Stimulated activated CD4-positive, alpha-beta T cell treated with anti-CD3 and anti-CD28 coated beads, Interleukin-15, amount 100 ng/mL, for 48 hours (primary cell): ENCODE measurements at places on chromosomes 6 and 20.

GRCh38 chr6:33783781-33784520, 5.0 kb downstream of the LEMD2 start:
- DNase-seq, result no peak

DNA sequence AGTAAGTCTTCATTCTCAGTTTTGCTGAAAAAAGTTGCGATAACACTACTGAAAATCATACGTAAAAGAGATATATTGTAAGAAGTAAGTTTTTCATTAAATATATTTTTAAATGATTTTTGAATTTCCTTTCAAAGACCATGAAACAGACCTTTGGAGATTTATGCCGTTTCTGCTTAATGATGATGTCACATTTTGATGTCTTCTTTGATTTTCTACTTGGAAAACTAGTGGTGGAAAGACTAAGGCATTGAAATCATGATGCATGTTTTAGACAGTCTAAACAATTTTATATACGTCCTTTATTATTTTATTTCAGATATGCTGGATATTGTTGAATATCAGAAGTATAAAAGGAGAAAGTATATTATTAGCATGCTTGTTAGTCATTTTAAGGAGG, 33.7 kb downstream of the EYA4 start:
- no peak for DNase-seq

- peak; percentile 49 for DNase-seq
These were observed 38.4 kb upstream of the ARHGAP18 start for GRCh38 chr6:129748212-129748900.

DNA sequence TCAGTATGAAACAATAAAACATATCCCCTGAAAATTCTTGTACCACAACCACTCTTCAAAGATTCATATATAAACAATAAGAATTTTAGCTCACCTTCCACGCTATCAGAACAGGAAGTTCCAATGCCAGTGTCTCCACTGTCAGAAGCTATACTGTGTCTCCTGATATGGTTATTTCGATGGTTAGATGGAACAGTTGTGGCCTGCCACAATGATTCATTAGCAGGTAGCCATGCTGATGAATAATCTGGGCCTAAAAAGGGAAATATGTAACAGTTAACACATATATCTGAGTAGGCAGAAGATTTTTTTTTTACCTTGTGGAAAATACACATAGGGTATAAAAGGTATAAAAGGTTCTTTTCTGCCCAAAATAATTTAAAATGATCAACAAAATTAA, 19.0 kb downstream of the CEP85L start:
- DNase-seq, result peak; percentile 24

GRCh38 chr20:19758501-19759331, 658 bp downstream of the RIN2 start:
- no peak for DNase-seq

- no peak for DNase-seq
These were observed 46.1 kb downstream of the SLC35B3 start for GRCh38 chr6:8389036-8389818.

DNA sequence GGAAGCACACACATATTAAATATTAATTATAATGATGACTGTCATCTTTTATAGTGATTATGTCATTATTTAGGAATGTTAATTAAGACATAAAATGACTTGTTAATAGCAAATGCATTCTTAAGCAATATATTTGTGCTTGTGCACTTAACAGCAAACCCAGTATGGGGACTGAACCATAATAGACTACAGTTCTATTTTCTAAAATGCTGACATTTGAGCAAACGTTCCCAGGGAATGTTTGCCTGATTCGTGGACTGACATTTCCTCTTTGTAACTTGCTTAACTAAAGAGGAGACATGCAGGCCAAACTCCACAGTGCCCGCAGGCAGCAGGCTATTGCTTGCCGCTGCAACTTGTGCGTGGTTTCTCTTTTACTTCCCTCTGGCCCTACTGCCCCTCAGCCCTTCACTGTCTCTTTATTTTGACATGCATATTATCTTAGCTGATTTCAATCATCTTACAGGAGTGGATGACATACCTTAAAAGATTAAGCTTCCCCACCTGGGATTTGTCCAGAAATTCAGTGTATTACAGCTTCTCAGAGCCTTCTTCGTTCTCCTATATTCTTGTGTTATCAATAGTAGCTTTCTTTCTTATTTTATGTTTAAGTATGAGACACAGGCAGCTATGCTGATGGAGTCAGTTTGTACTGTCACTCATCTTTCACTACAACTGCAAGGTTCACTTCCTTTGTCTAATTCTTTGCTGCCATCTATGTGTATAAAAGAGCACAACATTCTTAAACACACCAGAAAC, 141.5 kb downstream of the GMDS start:
- DNase-seq, result no peak

DNA sequence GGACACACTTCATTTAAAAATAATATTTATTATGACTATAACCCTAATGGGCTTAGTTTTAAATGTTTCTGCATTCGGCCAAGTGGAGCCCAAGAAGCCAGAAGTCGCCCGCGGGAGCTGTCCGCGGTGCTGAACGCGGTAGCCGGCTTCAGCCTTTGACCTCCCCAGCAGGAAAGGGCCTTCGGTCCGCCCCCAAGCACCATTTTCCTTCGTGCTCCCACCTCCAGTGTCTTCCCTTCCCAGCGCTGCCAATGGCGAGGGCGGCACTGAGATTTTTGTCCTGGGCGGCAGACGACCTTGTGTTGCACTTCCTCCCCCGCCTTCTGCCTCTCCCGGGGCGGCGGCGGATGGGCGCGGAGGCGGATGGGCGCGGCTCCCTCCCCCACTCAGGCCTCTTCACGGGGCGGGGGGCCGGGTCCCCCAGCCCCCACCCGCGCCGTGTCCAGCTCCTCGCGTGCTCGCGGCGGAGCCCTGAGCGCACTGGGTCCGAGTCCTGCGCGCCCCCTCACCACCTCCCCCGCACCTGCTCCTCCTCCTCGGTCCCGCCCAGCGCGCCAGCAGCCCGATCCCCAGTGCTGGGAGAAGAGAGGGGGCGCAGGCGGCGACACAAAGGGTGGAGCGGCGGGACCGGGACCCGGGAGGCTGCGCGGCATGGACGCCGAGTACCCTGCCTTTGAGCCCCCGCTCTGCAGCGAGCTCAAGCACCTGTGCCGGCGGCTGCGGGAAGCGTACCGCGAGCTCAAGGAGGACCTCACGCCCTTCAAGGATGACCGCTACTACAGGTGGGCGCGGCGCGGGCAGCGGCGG, 23.6 kb upstream of the TMEM181 start:
- peak; percentile 33 for DNase-seq

DNA sequence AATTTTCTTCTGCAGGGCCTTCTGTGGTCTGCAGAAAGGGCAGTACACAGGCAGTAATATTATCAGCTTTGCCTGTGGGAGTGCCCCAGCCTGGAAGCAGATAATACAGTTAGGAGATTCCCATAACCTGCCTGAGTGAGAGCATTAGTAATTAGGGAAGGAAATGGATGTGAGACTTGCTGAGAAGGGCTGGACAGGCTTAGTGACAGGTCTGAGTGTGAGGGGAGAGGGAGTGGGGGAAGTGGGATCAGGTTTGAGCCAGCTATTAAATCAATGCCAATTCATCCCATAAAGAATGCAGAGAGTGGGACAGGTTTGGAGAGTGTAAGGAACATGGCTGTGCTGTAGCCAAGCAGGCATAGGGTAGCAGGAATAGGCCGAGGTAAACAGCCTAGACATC, 10.1 kb upstream of the CFAP206 start:
- no peak for DNase-seq

GRCh38 chr20:37600486-37600885, 72.8 kb upstream of the BLCAP start:
- DNase-seq, result no peak

- no peak for DNase-seq
These were observed 916.5 kb downstream of the QKI start for GRCh38 chr6:164331026-164331425.

- DNase-seq, result no peak
These were observed 42.6 kb downstream of the DLL1 start for GRCh38 chr6:170248111-170248805.

GRCh38 chr6:12047304-12047703, 35.2 kb downstream of the HIVEP1 start:
- no peak for DNase-seq

- peak; percentile 78 for DNase-seq
These were observed 38.0 kb downstream of the TNFAIP3 start for GRCh38 chr6:137904822-137905617.

DNA sequence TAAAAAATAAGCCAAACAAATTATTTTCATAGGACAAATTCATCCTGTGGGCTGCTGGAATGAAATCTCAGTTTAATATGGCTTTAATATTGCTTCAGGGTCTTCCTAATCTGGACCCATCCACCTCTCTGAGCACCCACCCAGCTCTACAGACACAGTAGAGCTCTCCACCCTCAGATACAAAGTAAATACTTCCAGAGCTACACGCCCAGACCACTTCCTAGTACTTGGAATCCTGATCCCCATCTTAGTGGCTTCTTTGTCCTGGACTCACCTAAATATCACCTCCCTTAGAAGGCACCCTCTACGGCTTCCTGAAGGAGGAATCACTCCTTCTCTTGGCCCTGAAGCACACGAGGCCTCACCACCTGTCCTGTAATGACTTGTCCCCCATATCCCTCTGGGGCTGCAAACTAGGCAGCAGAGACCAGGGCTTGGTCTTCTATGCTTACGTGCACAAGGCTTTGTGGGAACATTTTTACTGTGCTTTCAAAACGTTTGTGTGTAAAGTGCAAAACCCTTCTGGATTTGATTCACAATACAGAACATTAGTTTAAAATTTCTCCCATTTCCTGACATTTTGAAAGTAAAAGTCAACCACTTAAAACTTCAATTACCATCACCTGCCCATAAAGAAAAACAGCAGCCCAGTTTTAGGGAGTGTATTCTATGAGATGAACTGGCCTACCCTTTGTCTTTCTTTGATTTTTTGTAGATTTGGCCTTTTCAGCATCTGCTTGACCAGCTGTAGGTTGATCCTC, 2.4 kb downstream of the CTCFL start:
- DNase-seq, result no peak

DNA sequence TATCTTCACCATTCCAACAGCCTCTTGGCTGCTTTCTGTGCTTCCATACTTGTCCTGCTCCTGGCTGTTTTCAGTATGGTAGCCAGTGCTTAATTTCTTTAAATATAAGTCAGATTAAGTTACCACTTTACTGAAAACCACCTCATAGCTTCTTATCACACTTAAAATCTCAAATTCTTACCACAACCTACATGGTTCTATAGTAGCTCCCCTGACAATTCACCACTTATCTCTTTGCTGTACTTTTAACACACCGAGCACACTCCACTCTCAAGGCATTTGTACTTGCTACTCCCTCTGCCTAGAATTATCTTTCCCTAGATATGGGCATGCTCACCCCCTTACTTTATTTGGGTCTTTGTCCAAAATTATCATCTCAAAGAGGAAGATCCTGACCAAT, 369.0 kb downstream of the TENT5A start:
- DNase-seq, result no peak

DNA sequence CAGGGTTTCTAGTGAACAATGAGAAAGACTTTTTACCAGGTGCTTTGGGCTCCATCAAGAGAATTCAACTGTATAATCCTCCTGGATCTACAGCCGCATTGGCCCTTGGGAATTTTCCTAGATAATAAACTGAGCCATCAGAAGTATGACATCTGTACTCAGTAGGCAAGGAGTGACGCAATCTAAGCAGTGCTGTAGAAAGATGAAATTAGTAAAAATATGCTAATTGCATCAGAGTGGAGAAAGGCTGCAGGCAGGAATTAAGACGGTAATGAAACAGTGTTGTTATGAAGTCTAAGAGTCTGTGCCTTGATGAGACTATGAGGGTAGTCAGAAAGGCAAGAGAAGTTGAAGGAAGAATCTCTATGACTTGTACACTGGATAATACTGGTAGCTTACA, 507.9 kb upstream of the SOX4 start:
- no peak for DNase-seq

DNA sequence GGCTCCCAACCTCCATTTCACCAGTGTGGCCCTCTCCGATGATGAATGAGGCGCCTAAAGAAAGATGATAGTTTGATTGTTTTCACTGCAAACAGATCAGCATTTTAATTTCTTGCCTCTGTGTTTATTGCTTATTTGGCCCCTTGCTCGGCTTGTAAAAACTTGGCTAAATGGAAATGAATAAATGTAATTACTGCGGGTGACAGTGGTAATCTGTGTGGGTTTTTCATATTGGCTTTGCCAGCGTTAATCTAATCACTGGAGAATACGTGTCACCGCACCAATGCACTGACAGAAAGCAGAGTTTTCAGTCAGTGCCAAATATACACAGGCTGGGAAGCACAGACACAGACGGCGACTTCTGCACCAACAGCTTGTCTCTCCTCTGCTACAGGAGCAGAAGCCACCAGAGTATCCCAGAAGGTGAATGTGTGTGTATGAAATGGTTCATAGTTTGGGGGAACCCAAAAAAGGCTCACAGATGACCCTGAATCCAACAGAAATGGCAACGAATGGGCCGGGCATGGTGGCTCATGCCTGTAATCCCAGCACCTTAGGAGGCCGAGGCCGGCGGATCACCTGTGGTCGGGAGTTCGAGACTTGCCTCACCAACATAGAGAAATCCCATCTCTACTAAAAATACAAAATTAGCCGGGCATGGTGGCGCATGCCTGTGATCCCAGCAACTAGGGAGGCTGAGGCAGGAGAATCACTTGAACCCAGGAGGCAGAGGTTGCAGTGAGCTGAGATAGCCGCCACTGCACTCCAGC, 534.0 kb downstream of the PKHD1 start:
- no peak for DNase-seq

- DNase-seq, result no peak
These were observed 262.4 kb downstream of the SOX4 start for GRCh38 chr6:21855811-21856455.

- no peak for DNase-seq
These were observed 118.7 kb upstream of the TBX18 start for GRCh38 chr6:84882768-84883766.

DNA sequence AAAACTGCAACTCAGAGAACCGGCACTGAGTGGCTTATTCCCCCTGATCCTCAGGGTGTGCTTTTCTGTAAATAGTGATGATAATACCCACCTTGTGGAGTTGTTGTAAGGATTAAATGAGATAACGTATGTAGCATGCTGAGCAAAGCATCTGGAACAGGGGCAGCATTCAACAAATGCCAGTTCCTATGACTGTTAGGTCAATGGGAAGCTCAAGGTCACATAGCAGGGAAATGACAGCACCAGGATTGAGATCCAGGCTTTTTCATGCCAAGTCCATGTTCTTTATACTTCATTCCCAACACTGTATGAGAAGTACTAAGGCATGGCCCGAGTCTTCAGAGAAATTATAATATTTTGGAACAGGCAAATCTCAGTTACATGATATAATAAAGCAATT, 5.1 kb downstream of the RCAN2 start:
- DNase-seq, result no peak

GRCh38 chr6:55913228-55914195, 38.1 kb upstream of the BMP5 start:
- DNase-seq, result no peak

GRCh38 chr6:32954986-32955802, 2.3 kb upstream of the HLA-DMA start:
- DNase-seq, result no peak

- no peak for DNase-seq
These were observed 35.3 kb upstream of the CCND3 start for GRCh38 chr6:41976794-41977484.

- no peak for DNase-seq
These were observed 26.6 kb downstream of the PYGB start for GRCh38 chr20:25274481-25274880.
